ENCODE measurements at places on chromosomes 1 and 21.

DNA sequence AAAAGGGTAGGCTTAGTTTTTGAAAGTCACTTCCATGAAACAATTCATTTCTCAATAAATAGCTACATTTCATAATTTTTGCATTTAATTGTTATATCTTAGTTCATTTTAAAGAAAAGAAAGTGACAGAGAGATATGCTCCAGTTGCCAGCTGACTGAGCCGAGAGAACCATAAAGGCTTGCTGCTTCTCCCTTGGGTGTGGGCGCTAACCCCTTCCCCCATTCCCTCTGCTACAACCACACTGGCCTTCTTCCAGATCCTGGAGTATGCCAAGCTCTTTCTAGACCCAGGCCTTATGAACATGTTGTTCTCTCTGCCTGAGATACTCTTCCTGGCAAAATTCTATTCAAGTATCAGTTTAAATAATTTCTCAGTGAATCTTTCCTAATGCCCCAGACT is 12.3 kb downstream of the SORT1 start:
- no peak for DNase-seq

DNA sequence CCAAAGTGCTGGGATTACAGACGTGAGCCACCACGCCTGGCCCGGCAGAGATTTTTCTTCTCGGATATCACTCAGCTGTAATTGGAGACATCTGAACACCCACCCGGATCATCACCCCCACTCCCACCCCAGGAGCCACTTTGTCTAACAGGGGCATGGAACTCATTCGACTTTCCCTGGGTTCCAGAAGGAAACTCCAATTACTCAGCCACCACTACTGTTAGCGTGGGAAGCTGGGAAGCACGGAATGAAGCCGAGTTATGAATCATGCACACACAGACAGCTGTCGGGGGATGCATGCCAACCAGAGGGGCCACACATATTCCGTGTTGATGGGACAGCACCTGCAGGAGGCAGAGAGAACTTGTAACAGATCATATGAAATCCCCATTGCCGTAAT is 85.2 kb downstream of the HLCS start:
- DNase-seq, result no peak

GRCh38 chr1:32333251-32333963 is 2.6 kb downstream of the MARCKSL1 start:
- DNase-seq, result no peak

DNA sequence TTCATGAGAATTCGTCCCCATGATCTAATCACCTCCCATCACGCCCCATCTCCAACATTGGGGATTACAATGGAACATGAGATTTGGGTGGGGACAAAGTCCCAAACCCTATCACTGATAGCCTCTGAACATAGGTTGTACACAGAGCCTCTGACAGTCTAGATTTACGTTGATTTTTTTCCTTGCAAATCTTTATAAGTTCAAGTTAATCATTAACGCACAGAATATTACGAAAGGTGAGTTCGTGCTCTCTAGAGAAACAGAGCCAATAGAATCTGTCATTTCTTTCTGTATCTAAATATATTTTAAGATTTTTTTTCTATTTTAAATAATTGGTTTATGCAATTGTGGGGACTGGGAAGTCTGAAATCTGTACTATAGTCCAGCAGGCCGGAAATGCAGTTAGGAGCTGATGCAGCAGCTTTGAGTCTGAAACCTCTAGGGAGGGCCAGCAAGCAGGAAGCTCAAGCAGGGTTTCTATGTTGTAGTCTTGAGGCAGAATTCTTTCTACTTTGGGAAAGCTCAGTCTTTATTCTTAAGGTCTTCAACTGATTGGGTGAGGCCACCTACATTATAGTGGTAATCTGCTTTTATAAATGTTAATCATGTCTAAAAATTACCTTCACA is 61.0 kb downstream of the SELENOF start:
- DNase-seq, result no peak

GRCh38 chr1:116408803-116409720 is 36.0 kb downstream of the ATP1A1 start:
- DNase-seq, result no peak

GRCh38 chr1:19975423-19976193 is 3.8 kb downstream of the PLA2G2A start:
- no peak for DNase-seq

DNA sequence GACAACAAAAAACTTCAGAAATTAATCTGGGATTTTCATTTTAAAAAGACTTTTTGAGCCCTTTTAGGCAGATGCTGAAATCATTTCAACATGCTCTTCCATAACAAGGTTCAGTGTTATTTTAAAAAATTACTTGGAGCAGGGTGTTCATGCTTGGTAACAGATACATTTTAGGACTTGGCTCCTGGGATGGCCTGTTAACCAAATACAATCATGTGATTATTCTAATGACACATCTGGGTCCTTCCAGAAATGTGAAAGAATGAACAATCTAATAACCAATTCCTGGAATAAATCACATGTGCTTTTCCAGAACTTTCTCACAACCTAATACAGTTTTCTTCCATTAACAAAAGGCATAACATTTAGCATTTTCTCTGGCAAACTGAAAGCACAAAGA is 379.8 kb upstream of the RUNX1 start:
- DNase-seq, result no peak

DNA sequence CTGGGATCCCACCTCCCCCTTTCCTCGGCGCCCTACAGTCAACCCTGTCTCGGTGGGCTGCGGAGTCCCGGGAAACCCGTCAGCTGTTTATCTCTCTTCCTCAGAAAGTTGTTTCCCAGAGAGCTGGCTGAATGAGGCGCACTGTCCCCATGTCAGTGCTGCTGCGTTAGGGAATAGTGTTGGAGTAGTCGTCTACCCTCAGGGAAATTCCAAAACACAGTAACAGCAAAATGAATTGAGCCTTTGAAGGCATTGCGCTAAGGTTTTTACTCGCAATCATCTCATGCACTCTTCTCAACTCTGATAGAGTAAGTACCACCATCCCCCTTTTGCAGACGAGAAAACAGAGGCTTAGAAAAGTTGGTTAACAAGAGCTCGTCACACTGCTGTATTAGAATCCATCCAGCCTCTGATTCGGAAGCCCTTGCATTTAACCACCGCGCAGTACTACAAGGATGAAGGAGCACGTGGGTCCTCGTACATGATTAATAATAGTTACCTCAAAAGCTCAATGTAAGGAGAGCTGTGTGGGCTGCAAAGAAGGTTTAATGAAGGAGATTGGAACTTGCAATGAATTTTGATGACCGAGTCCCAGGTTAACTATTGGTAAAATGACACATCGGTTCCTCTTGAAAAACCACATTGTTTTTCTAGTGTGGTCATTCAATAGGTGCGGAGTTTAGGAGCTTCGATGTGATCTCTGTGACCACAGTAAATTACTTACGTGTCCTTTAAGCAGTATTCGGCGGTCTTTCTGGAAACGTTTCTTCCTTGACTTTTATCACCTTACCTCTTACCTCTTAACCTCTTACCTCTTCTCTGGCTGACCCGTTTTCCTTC is 788 bp upstream of the EDEM3 start:
- DNase-seq, result no peak

- DNase-seq, result no peak
These were observed 51.2 kb downstream of the WLS start for GRCh38 chr1:68181165-68181556.

- DNase-seq, result no peak
These were observed 4.8 kb upstream of the TDRD10 start for GRCh38 chr1:154497026-154497806.

- no peak for DNase-seq
These were observed 19.2 kb downstream of the WDTC1 start for GRCh38 chr1:27253596-27253995.

- DNase-seq, result no peak
These were observed 234.1 kb downstream of the NCAM2 start for GRCh38 chr21:21232320-21232719.

- no peak for DNase-seq
These were observed 19.0 kb downstream of the BTG2 start for GRCh38 chr1:203324105-203325025.

- no peak for DNase-seq
These were observed 12.4 kb upstream of the UHMK1 start for GRCh38 chr1:162485236-162485635.

GRCh38 chr1:198167436-198167934 is 10.7 kb downstream of the NEK7 start:
- no peak for DNase-seq

GRCh38 chr1:208234721-208235120 is 9.5 kb downstream of the PLXNA2 start:
- no peak for DNase-seq

GRCh38 chr21:35377505-35378090 is 328.5 kb upstream of the RUNX1 start:
- no peak for DNase-seq

DNA sequence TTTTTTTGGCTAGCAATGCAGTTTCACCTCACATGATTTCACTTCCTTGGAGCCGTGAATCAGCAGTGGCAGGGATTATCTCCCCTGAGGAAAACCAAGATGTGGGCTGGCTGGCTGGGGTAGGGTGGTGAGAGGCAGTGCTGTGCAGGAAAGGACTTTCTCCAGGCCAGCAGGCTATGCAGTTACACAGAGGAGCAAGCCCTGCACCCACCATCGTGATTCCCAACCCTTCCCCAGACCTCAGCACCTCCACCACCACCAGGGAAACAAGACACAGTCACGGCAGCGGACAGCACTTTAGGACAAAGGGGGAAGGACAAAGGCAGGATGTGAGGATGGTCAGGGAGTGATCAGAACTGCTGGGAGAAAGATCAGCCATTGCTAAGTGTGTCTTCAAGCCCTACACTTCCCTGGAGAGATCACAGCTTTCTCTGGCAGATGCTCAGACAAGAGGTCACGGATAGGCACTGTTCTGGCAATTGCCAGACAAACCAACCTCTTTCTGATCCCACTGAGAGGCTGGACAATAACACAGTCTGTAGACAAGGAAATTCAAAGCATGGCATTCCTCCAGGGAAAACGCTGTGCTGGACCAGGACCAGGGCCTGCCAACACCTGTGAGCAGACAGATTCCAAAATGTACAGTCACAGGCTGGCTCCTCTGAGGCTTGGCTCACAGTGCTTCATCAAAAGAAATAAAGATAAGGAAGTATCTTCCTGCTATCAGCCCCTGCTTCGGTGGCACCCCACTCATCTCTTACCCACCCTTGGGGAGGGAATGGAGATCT is 509.4 kb downstream of the SMYD3 start:
- no peak for DNase-seq

GRCh38 chr1:77925956-77926355 is 37.5 kb downstream of the NEXN start:
- DNase-seq, result no peak

All from stimulated activated CD8-positive, alpha-beta memory T cell treated with anti-CD3 and anti-CD28 coated beads, Interleukin-15, amount 100 ng/mL, for 48 hours (primary cell).